ENCODE measurements at places on chromosomes 12 and 14. TPM values are rescaled to one million over a fixed set of nuclear protein-coding genes. Genes with fewer than 3 reads are reported as not detected.

GRCh38 chr12:61542551-61542950, 717.7 kb upstream of the USP15 start:
- no peaks in the 10 kb centered on the region for H3K27me3 ChIP-seq
- no peaks in the 10 kb centered on the region for H3K4me1 ChIP-seq
- H3K27ac ChIP-seq: no peak overlapping the region
- H3K4me3 ChIP-seq: no peak overlapping the region

DNA sequence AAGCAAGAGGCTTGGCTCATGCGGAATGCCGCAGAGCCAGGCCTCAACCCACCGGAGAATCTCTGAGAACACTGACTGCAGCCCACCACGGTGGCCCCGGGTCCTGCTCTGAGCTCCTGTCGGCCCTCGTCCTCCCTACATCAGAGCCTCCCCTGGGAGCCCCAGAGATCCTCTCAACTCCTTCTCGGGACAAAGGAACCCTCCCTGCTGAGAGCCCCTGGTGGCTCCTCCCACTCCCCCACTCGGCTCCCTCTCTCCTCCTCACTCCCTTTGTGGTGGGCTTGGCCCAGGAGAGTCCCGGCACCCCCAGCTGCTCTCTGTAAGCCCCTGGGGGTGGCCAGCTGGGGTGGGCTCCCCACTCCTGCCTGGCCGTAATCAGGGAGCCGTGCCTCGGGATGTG, 11.1 kb upstream of the INF2 start:
- H3K4me1 ChIP-seq: peaks cover 6% of the 10 kb centered on the region
- DNase-seq: no peak
- peaks cover 17% of the 10 kb centered on the region for H3K27me3 ChIP-seq
- peak overlapping the region; percentile 64 for H3K4me3 ChIP-seq

- no peak overlapping the region for H3K4me3 ChIP-seq
- no peak for DNase-seq
- H3K4me1 ChIP-seq: no peaks in the 10 kb centered on the region
- H3K36me3 ChIP-seq: no peaks in the 10 kb centered on the region
Measured at GRCh38 chr12:4918950-4919660, 9.4 kb downstream of the KCNA1 start.

- H3K27ac ChIP-seq: no peak overlapping the region
- peaks cover 7% of the 10 kb centered on the region for H3K27me3 ChIP-seq
- H3K4me3 ChIP-seq: no peak overlapping the region
- H3K4me1 ChIP-seq: no peaks in the 10 kb centered on the region
Measured at GRCh38 chr14:75343911-75344310, 65.3 kb downstream of the FOS start.

DNA sequence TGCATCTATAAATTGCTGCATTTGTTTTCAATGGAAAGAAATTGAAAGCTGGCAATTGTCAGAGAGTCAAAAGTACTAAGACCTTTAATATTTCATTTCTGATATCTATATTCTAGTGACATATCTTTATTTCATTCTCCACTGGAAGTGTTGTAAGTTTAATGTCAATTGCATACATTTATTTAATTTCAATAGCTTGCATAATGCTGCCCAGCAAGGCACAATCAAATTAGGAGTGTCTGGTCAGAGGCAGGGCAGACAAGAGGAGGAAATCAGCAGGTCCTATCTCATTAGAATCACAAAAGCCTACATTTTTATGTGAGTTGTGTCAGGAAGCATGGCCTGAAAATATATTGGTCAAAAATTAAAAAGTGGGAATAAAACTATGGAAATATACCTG, 112.9 kb downstream of the TMEM132D start:
- H3K4me3 ChIP-seq: no peak overlapping the region
- DNase-seq: no peak
- peaks cover 2% of the 10 kb centered on the region for H3K27me3 ChIP-seq

- no peaks in the 10 kb centered on the region for H3K36me3 ChIP-seq
- H3K27me3 ChIP-seq: no peaks in the 10 kb centered on the region
- DNase-seq: no peak
- peak overlapping the region; percentile 96 for H3K27ac ChIP-seq
- peaks cover 17% of the 10 kb centered on the region for H3K4me1 ChIP-seq
- H3K4me3 ChIP-seq: peak overlapping the region; percentile 97
Measured at GRCh38 chr14:49769581-49770211, 1.7 kb downstream of the KLHDC2 start.

DNA sequence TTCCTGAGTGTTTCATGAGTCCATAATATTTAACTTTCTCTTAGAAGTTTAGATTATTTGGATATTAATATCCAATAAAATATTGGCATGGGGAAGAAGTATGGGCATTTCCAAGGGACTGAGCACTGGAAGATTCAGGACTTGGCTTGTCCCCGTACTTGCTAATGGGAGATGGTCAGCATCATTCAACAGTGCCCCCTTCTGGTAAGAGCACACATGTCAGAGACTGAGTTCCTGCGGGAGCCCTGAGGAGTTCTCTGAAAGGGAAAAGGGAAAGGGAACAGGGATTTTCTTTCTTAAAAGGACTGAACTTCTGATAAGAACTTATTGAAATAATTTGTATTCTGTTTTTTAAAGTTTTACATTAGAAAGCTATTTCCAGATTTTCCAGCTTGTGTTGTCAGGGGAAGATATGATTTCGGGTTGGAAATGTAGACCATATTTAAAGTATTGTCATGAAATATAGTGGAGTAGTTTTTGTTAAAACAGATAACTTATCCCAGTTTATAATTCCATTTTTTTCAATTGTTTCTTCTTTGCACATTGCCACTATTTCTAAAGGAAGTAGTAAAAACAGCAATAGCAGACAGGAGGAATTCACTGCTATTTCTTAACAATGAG, 59.8 kb upstream of the C12orf71 start:
- H3K4me3 ChIP-seq: no peak overlapping the region
- H3K4me1 ChIP-seq: no peaks in the 10 kb centered on the region
- no peaks in the 10 kb centered on the region for H3K36me3 ChIP-seq
- DNase-seq: no peak
- no peaks in the 10 kb centered on the region for H3K27me3 ChIP-seq
- peak overlapping the region; percentile 60 for H3K27ac ChIP-seq

DNA sequence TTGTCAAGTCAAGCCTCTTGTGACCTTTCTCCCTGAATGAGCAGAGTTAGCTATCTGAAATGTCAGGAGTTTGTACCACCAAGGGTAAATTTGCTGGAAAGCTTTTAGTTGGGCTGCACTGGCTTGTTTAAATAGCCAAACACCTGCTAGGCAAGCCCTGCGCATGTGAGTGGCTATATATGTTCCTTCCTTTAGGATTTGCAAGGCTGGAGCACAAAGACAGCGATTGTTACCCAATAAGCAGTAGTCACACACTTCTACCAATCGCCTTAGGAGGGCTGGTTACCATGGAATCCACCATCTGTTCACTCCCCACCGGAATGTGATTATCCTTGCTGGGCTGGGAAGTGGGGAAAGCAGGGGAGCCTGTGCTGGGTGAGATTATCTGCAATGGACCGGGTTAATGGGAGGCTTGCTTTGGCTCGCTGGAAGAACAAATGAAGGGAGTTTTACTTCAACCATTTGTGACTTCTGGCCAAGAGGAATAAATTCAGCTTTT, 102.5 kb downstream of the FGD4 start:
- H3K4me1 ChIP-seq: no peaks in the 10 kb centered on the region
- H3K27me3 ChIP-seq: no peaks in the 10 kb centered on the region
- no peaks in the 10 kb centered on the region for H3K36me3 ChIP-seq
- H3K27ac ChIP-seq: no peak overlapping the region

INHBE gene
- not detected for total RNA-seq

DNA sequence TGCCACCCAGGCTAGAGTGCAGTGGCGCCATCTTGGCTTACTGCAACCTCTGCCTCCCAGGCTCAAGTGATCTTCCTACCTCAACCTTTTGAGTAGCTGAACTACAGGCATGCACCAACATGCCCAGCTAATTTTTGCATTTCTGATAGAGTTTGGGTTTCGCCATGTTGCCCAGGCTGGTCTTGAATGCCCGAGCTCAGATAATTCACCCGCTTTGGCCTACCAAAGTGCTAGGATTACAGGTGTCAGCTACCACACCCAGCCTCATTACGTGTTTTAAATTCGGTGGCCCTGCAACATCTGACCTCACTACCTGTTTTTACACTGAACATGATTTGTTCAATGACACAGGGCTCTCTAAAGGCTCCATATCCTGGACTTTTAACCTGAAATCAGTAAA, 22.9 kb upstream of the RDH16 start:
- no peak overlapping the region for H3K4me3 ChIP-seq
- H3K27ac ChIP-seq: no peak overlapping the region
- H3K36me3 ChIP-seq: no peaks in the 10 kb centered on the region
- H3K4me1 ChIP-seq: no peaks in the 10 kb centered on the region
- no peaks in the 10 kb centered on the region for H3K27me3 ChIP-seq
- no peak for DNase-seq

- DNase-seq: no peak
- peak overlapping the region; percentile 93 for H3K4me3 ChIP-seq
- H3K4me1 ChIP-seq: peaks cover 46% of the 10 kb centered on the region
- peaks cover 58% of the 10 kb centered on the region for H3K36me3 ChIP-seq
Measured at GRCh38 chr14:21267431-21267845, 1.8 kb downstream of the HNRNPC start.

- H3K27ac ChIP-seq: no peak overlapping the region
- H3K4me1 ChIP-seq: peaks cover 4% of the 10 kb centered on the region
- H3K27me3 ChIP-seq: no peaks in the 10 kb centered on the region
- H3K36me3 ChIP-seq: no peaks in the 10 kb centered on the region
Measured at GRCh38 chr12:123960856-123961255, 11.8 kb downstream of the CCDC92 start.

- peaks cover 22% of the 10 kb centered on the region for H3K36me3 ChIP-seq
- no peak for DNase-seq
- H3K4me1 ChIP-seq: no peaks in the 10 kb centered on the region
- no peak overlapping the region for H3K27ac ChIP-seq
- no peak overlapping the region for H3K4me3 ChIP-seq
Measured at GRCh38 chr12:9977916-9978315, 6.7 kb downstream of the CLEC12A start.

EVL gene
- 109 TPM for total RNA-seq

DNA sequence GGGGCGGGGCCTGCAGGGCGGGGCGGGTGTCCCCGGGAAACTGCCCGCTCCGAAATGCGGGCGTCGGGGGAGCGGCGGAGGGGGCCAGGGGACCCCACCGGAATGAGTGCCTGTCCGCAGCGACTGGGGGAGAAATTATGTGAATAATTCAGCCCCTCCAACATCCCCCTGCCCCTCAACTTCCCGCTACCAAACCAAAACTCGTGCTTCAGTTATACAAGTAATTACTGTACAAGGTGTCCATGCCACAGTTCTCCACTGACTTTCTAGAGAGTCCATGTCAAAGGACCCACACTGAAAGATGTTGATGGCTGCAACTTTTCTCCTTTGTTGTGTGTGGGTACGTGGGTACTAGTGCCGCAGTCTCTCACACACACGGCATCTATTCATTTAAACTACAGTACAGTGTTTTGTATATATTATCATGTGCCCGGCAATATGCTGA, 414 bp upstream of the CDK17 start:
- H3K27me3 ChIP-seq: no peaks in the 10 kb centered on the region
- peaks cover 25% of the 10 kb centered on the region for H3K4me1 ChIP-seq
- H3K27ac ChIP-seq: peak overlapping the region; percentile 92

CACNA2D4 gene
- 4.5 TPM for total RNA-seq

DIO2 gene
- not detected for total RNA-seq

DNA sequence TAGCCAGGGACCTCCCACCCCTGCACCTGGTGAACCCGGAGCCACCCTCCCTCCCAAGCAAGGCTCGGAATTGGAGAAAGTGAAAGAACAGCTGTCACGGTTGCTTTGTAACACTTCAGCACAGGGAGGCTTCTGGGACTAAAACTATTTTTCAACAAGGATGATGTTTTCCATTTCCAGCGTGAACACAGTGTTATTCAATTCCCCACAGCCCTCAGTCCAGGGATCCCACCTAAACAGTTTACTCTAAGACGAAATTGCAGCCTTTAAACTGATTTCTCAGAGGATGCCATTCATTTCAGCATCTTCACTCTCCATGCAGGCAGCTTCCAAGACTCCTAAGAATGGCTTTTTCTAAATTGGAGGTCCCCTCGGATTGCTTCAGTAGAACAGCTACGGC, 229.2 kb downstream of the SLC15A4 start:
- no peaks in the 10 kb centered on the region for H3K4me1 ChIP-seq
- DNase-seq: no peak
- no peaks in the 10 kb centered on the region for H3K36me3 ChIP-seq
- no peak overlapping the region for H3K27ac ChIP-seq

POTEM gene
- total RNA-seq: not detected

SLC17A8 gene
- not detected for total RNA-seq

DNA sequence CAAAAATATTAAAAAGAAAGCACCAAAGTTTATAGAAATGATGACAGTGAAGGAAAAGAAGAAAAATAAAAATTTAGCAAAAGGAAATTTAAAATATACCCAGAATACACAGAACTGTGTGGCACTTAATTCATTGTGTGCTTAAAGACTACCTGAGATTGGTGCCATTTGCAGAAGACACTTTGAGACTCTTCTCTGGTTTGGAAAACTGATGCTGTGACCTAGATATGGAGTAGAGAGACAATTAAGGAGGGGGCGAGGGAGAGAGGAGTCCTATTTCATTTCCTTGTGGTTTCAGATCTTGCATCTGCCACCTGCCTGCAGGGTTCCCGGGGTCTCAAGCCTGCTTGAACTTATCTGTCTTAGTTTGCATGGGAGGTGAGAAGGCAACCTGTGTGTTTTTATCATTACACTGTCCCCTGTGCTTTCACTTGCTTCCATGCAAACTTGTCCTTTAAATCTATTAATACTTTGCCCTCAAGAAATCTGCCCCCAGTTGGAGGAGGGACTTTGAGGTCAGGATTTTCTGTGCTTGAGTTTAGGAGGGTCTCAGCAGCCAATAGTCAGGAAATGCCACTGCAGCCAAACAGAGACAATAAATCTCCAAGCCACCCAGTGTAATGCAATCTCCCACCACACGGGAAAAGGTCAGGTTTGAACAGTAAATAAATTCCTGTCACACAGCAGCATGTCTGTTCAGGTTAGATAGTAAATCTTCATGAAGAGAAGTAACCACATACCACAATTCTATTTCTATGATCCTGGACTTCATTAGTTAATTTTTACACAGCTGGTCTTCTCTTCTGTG, 119.4 kb downstream of the CAND1 start:
- H3K4me3 ChIP-seq: no peak overlapping the region
- no peak overlapping the region for H3K27ac ChIP-seq
- peaks cover 4% of the 10 kb centered on the region for H3K36me3 ChIP-seq
- no peaks in the 10 kb centered on the region for H3K4me1 ChIP-seq
- no peak for DNase-seq
- no peaks in the 10 kb centered on the region for H3K27me3 ChIP-seq

GRCh38 chr12:45522227-45522626, 207.3 kb upstream of the ARID2 start:
- no peak for DNase-seq
- H3K4me3 ChIP-seq: no peak overlapping the region
- H3K36me3 ChIP-seq: peaks cover 25% of the 10 kb centered on the region
- H3K4me1 ChIP-seq: peaks cover 12% of the 10 kb centered on the region

DNA sequence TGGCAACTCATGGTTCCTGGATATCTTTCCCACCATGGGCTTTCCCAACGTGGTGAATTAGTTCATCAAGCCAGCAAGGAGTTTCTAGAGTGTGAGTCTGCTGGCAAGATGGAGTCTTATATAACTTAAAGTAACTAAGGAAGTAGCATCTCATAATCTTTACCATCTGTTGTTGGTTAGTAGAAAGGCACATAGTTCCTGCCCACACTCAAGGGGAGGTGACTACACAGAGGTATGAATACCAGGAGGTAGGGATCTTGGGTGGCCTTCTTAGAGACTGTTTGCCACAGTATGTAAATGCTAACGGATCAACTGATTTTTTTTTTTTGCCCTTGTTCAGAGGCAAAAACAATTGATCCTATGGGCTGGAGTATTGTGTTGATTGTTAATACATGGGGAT, 446.9 kb downstream of the ATP23 start:
- DNase-seq: no peak
- no peak overlapping the region for H3K4me3 ChIP-seq
- no peaks in the 10 kb centered on the region for H3K4me1 ChIP-seq

- H3K36me3 ChIP-seq: peaks cover 22% of the 10 kb centered on the region
- peaks cover 10% of the 10 kb centered on the region for H3K4me1 ChIP-seq
- no peak for DNase-seq
Measured at GRCh38 chr14:101905614-101906013, 58.8 kb upstream of the DYNC1H1 start.

PLEKHH1 gene
- total RNA-seq: 1.2 TPM

MSI1 gene
- not detected for total RNA-seq

All from natural killer cell treated with Interleukin-12 subunit alpha and Interleukin-12 subunit beta and Interleukin-15 and Interleukin-18, amount 100 ng/mL, for 72 hours (primary cell).